NCI-H2171 (cell line): ENCODE measurements at places on chromosomes 16 and 17.

DNA sequence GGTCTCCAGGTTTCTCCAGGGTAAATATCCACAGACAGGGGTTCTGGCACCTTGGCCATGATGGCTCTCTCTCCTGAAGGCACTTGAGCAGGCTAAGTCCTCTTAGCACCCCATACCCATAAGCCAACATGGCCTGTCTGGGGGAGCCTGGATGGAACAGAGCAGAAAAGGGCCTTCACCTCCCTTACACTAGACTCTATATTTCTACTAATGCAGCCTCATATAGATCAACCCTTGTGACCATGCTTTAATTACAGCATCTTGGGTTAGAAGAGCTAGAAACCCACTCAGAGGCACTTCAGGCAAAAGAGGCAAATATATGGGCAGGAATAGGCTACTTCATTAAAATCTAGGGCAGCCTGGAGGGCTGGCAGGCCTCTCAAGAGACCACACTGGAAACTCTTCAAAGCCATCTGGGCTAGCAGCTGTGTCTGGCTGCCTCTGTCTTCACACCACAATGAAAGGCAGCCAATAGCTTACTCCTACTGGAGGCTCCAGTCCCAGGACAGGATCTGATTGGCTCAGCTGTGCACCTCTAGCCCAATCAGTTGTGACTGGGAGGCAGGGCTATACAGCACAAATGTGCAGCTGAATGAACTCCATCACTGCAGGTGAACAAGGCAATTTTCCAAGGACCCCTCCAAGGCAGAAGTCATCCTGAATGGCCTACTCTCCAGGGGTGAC lies 4.7 kb upstream of the CDT1 start:
- peak; percentile 86 for DNase-seq

DNA sequence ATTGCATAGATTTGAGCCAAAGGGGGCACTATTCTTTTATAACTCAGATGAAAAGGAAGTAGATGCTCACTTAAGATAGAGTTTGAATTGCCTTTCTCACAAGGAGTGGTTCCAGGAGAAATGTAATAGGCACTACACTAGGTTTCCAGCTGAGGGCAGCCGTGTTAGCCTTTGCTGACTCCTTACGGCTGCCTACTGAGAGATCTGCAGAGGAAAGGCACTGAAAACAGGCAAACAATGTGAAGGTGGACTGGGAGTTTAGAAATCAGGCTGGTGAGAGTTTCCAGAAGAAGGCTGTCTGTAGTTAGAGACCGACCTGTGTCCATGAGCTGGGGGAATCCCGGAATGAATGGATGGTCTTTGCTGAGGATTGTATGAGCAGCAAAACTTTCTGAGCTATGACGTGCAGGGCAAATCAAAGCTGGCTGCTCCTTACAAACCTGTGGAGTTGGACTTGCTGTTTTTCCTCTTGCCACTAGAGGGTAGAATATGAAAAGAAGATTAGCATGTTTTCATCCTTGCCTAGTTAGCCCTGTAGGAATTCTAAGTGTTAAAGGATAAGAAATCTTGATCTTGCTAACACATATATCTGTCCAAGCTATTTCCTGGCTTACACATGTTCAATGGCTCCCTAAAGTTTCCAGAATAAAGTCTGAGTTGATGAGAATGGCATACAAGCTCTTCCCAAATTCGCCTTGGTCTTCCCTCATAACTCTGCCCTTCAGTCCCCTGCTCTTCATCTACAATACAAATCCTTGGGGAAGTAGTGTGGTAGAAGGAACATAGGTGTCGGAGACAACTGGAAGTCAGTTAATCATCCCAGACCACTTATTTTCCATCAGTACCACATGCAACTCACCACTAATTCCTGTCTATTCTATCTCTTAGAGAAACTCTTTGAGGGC lies 20.1 kb upstream of the TAOK1 start:
- DNase-seq: peak; percentile 40

- no peak for DNase-seq
Observed at GRCh38 chr16:77406680-77407079, 28.2 kb downstream of the ADAMTS18 start.

- DNase-seq: no peak
Observed at GRCh38 chr17:42230225-42230624, 35.9 kb upstream of the GHDC start.

DNA sequence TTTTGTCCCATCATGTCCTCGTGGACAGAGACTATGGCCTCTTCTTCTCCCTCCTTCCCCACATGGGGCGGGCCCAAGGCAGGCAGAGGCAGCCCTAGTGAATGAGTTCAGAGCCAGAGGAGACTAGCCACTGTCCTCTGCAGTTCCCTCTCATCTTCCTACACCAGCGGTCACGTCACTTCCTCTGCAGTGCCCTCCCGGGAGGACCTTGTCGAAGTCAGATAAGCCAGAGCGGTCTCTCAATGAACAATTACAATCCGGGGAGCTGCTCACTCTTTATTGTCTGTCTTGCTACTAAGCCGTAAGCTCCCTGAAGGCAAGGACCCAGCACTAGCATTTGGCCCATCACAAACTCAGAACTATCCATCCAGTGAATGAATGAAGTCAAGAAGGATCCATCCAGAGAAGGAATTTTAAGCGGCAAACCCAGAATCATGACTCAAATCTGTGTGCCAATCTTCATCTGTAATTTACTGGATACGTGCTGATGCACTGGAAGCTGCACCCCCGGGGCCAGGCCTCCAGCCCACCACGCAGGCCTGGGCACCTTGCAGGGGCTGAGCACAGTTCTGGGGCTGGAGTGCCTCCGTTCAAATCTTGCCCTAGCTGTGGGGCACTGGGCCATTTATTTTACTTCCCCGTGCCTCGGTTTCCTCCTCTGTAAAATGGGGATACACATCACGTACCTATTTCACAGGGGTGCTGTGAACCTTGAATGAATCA lies 18.1 kb downstream of the ZNF423 start:
- DNase-seq: no peak

- DNase-seq: peak; percentile 11
Observed at GRCh38 chr16:29926711-29927052, 656 bp upstream of the KCTD13 start.

DNA sequence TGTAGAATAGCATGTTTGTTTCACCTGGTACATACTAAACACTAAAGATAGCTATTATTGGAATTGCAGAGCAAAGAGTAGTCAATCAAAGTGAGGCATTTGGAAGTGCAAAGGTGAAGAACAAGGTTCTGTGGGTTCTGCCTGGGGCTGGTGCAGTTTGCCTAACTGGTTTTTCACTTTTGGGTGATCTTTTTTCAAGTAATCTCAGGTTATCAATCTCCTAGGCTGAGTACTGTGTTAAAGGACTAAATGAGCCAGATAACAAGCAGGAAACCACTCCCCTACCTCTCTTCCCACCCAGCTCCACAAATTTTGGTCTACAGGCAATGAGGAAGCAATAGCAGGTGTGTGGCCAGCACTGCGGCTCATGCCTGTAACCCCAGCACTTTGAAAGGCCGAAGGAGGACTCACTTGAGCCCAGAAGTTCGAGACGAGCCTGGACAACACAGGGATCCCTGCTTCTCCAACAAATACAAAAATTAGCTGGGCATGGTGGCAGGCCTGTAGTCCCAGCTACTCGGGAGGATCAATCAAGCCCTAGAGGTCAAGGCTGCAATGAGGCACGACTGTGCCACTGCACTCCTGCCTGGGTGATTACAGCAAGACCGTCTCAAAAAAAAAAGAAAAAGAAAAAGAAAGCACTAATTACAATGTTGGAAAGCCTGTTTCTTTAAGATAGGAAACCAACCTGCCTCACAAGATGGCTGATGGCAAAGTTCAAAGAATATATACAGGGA lies 2.0 kb upstream of the NTAN1 start:
- no peak for DNase-seq

DNA sequence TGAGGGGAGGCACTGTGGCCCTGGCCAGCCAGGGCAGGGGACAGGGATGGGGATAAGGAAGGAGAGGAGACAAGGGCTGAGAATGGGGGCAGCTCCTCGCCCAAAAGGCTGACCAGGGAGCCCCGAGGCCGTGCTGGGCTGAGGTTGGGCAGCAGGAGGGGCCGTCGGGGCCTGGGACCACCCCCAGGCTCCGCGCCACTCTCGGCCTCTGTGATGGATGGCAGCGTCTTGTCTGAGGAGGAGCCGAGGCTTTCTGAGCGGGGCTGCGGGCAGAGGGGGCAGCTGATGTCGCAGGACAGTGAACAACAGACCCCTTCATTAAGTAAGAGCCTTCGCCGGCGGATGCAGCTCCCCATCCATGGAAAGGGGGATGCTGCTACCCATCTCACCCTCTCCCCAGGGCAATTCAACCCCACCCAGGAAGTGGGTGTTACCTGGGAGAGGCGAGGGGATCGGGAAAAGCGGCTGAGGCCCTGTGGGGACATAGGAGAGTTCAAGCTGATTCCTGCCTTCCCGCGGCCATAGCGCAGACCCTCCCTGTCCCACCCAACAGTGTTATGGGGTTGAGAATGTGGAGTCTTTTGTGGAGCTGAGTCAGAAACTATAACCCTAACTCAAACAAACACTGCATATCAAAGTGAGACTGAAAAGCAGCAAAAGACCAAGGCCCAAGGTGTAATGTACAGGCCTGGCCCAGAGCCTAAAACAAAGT lies 9.1 kb upstream of the RAB5C start:
- no peak for DNase-seq

GRCh38 chr17:15483431-15483830 lies 16.0 kb upstream of the CDRT4 start:
- DNase-seq: no peak

DNA sequence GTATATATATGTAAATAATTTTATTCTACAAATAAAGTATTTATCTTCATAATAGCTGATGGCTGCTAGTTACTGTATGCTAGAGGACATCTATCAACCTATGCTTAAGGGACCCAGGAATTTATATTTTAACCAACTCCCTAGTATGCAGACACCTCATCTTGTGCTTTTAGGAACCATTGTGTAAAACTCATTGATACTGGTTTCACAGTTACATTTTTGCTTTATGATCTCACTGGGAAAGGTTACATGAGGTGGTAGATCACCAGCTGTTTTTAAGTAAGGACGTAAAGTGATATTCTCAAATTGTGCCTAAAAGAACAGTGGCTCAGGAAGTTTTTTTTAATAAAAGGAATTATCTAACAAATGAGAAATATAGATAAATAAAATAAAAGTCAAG lies 56.4 kb downstream of the VMP1 start:
- DNase-seq: no peak

DNA sequence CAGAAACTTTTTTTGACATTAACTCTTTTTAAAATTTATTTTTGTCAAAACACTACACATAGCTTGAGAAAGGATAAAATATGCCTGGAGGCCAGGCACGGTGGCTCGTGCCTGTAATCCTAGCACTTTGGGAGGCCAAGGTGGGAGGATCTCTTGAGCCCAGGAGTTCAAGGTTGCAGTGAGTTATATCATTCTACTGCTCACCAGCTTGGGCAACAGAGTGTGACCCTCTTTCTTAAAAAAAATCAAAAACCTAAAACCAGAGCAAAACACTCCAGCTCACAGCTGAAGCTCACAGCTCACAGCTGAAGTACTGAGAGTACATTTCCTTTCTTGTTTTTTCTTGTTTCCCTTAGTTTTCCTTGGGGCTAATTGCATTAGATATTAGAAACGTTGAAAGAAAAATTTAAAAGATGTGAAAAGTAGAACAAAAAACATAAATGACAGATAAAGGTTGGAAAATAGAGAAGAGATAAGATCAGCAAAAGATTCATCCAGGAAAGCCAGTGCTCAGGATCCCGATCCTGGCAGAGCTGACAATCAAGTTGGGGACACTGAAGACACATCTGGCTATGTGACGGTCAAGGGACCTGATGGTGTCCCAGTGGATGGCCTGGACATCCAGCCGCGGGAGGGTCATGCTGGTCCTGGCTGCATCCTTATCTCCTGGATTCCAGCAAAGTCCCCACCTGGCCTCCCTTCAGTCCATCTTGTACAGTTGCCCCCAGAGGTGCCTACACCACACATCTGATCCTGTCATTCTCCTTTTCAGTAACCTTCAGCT lies 9.8 kb downstream of the CHST6 start:
- no peak for DNase-seq

GRCh38 chr17:19755821-19756510 lies 7.9 kb upstream of the ALDH3A1 start:
- no peak for DNase-seq

DNA sequence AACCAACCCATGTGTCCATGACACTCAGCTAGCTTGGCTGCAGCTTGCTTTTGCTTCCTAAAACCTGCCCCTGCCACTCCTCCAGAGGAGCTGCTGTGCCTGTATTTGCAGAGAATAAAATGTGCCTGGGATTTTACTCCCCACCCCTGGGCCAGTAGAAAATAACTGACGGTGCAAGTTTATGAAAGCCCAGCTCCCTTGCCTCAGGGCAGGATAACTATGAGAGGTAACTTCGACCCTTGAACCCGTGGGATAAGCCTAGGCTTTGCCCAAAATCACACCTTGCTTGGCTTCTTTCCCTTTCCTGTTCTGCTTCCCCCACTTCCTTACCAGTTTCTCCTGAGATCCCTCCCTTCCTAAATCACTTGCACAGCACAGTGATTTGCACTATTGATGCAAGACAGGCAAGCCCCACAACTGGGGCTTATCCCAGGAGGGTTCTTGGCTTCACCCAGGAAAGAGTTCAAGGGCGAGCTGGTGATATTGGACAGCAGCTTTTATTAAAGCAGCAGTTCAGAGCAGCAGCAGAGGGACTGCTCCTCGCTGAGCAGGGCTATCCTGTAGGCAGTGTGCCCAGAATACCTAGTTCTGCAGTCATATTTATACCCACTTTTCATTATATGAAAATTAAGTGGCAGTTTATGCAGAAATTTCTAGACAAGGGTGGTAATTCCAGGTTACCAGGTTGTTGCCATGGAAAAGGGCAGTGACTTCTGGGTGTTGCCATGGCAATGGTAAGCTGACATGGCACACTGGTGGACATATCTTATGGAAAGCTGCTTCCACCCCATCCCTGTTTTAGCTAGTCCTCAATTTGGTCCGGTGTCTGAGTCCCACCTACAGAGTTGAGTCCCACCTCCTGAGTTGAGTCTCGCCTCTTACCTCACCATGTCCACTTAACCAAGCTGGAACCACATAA lies 6.3 kb upstream of the ERCC4 start:
- DNase-seq: no peak

- no peak for DNase-seq
Observed at GRCh38 chr17:48163809-48164208, 56.2 kb downstream of the SNX11 start.

DNA sequence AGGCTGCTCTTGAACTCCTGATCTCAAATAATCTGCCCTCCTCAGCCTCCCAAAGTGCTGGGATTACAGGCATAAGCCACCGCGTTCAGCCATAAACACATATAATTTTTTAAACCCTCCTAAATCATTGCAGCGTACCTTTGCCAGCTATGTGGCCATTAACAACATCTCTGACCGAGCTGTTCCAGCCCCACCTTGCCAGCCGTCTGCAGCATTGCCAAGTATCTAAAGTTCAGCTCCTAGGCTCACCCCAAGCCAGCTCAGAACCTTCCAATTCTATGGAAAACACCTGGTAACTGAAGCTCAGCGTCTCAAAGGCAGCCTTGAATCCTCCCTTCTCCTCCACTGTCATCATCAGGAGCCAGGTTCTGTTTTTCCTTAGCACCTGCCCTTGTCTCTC lies 5.1 kb upstream of the MEIOB start:
- no peak for DNase-seq
